IMR-90 (cell line): ENCODE measurements at places on chromosomes 5 and 9. TPM values are rescaled to one million over a fixed set of nuclear protein-coding genes. Genes with fewer than 3 reads are reported as not detected.

Gene NEUROG1
- total RNA-seq: not detected in 2 replicates

Gene CAMK4
- total RNA-seq: 4.8 and 6.7 TPM in 2 replicates

Gene PCDHGA11
- total RNA-seq: 5.4 and 5.8 TPM in 2 replicates

Gene VCAN
- total RNA-seq: 158 and 159 TPM in 2 replicates

Gene PCDHGB5
- 17.2 and 17.5 TPM in 2 replicates for total RNA-seq

Gene STPG3
- not detected in 2 replicates for total RNA-seq

Gene FASTKD3
- 12.7 and 19.7 TPM in 2 replicates for total RNA-seq

Gene INSL6
- not detected in 2 replicates for total RNA-seq

DNA sequence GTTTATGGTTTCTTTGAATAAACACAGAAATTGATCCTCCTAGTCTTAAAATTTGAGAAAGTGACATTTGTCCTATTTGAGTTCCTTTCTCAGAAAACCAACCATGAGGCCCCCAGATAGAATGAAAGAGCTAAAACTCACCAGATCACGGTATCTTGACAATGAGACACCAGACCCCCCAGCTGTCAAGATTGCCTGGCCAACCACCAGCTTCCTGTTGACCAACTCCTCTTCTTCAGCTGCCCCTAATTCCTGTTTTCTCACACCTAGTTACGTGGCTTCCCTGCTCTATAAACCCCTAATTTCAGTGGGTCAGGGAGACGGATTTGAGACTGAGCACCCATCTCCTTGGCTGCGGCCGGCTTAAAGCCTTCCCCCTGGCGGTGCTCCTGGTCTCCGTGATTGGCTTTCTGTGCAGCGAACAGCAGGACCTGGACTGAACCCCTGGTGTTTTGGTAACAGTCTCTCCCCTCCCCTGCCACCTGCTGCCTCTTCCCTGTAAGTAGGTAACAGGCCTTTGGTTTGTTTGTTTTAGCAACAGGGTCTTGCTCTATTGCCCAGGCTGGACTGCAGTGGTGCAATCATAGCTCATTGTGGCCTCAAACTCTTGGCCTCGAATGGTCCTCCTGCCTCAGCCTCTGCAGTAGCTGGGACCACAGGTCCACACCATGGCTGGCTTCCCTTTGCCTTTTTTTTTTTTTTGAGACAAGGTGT is 4.8 kb upstream of the ENTPD2 start:
- no peak for DNase-seq

GRCh38 chr5:56406838-56407237 is 173.7 kb upstream of the ANKRD55 start:
- peak; percentile 43 for DNase-seq

DNA sequence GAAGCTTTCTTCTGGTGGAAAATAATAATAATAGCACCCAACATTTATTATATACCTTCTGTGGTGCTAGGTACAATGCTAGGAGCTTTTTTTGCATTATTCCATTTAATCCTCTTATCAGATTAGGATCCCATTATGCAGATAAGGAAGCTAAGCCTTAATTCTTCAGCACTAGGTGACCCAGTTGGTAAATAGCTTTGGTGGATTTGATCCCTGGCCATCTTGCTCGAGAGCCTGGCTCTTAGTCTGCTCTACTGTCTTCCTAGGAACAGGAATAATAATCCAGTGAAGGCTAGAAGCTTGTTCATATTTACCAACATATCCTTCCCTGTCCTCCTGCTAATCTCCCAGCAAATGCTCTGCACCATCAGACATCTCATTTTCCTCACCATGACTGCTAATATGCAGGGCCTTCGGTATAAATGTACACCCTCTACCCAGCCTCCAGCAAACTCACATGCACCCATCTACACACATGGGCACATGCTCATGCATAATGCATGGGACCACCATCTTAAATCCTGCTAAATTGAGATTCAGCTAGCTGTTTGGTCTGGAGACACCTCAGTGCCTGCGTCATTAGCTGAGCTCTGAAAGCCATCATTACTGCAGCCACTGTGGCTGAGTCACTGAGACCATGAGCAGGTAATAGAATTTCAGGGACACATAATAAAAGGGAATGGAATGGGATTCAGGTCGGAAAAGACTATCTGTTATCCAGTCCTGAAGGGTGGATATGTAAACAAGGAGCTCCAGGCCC is 87.5 kb downstream of the TRIM32 start:
- DNase-seq: no peak

- peak; percentile 87 for DNase-seq
These were observed 2.7 kb downstream of the NXNL2 start for GRCh38 chr9:88537761-88538091.

- DNase-seq: peak; percentile 65
These were observed 41.0 kb downstream of the B4GALT1 start for GRCh38 chr9:33125871-33126823.

DNA sequence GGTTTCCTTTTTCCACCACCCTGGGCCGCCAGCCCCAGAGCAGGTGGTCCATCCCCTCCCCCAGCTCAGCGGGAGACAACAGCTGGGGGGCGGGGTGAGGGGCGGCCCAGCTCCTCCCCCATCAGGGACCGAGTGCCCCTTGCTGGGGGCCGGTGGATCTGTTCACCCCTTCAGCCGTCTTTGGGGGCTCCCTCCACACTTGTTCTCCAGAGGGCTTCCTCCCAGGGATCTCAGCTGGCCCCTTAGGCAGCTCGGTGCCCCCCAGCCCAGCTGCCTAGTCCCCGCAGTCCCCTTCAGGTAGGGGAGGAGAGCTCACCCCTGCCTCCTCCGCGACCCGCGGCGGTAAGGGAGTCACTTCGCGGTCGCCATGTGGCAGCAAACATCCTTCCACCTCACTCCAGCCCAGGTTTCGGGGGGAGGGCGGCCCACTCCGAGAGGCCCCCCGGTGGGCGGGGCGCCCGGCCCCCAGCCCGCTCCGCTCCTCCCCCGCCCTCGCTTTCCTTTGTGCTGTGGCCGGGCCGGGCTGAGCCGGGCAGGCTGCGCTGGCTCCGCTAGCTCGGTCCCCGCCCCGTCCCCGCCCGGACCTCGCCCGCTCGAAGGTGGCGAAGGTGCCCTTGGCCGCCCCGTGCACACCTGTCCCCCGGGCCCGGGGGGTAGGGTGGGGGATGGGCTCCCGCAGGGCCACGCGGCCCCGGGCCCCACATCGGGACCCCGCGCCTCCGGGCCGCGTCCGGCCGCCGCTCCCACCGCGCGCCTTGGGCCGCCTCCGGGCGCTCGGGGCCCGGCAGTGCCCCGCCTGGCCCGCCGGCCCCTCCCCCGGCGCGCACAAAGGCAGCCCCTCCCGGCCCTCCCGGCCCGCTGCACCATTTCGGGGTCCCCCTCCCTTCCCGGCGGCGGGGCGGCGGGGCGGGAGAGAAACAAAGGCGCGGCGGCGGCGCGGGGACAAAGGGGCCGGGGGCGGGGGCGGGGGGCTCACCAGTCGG is 683 bp downstream of the DBN1 start:
- no peak for DNase-seq

DNA sequence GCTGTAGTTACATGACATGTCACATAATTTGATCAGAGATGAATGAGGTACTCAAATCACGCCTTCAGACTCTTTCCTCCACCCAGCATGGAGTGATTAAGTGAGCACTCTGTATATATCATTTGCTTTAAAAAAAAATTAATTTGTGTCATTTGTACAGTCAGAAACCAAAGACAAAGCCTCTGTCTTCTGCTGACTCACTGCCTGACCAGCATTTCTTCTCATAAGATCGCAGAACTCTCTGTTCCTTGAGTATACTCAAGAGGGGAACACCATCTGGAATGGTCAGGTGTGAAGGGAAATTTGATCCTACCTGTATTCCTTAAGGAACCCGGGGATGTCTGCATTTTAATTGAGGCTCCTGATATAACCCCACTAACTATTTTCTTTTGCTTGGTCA is 254.4 kb downstream of the FAM114A2 start:
- DNase-seq: no peak

DNA sequence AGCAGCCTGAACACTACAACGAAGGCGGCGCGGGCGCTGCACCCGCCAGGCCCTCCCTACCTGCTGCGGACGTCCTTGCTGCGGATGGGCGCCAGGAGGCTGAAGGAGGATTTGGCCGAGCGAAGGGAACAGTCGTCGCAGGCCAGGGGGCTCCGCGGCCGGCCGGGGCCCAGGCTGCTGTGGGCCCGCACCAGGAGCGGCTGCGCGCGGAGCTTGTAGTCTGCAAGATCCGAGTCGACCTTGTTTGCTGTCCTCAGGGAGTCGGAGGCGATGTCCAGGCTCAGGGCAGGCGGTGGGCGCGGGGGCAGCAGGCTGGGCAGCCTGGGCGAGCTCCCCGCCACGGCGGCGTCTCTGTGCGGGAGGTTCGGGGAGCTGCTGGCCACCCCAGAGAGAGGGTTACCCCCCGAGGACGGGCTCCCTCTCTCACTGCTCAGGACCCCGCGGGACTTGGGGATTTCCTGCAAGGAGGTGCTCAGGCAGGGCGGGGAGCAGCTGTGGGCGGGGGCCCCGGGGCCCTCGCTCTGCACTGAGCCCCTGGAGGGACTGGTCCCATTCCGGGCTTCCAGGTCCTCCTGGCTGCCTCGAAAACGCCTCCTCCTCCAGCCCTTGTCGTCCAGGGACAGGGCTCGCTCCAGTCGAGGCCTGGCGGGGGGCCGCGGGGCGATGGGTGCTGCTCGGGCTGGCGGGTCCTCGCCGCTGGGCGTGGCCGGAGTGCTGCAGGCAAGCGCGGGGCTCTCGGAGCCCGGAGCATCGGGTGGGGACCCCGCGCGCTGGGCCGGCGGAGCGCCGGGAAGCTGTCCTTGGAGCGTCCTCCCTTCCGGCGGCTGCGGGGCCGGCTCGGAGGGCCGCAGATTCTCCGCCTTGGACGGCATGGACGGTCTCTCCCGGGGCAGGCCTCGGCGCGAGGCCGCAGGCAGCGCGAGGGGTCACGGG is 831 bp downstream of the INPP5E start:
- DNase-seq: peak; percentile 11

GRCh38 chr9:126671381-126671831 is 57.7 kb downstream of the LMX1B start:
- no peak for DNase-seq

GRCh38 chr9:124122813-124123462 is 111.4 kb downstream of the LHX2 start:
- DNase-seq: peak; percentile 43

GRCh38 chr5:80206282-80206681 is 49.6 kb downstream of the SERINC5 start:
- peak; percentile 86 for DNase-seq

DNA sequence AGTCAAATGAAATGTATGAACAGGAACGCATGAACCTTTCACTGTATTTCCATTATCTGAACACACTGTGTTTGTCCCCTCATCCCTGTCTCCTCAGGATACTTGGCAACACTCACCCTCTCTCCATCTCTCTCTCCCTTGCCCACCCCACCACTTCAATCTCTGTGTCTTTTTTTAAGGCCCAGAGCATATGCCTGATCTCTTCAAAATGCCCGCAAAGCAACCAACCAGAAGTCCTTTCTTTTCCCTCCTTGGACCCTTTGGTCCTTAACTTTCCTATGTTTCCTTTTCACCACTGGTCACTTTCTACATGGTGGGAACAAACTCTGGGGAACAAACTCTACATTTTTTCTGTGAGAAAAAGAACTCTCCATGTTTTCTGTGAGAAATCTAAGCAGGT is 3.2 kb upstream of the IRF1 start:
- DNase-seq: no peak

GRCh38 chr9:37693260-37693659 is 42.5 kb downstream of the FRMPD1 start:
- peak; percentile 20 for DNase-seq

DNA sequence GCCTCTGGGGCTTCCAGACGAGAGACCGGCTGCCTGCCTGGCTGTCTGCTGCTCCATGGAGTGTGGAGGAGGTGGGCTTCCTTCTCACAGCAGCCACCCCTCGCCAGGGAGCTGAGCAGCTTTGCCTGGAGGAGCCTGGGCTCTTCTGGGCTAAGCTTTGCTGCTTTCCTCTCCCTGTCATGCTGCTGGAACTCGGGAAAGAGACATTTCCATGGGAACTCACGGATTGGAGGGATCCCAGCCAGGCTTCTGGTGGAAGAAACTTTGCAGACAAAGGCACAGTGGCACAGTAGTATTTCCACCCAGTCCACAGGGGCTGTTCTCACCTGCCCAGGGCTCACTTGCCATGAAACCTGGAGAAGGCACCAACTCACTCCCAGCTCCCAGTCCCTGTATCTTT is 5.6 kb upstream of the NTNG2 start:
- no peak for DNase-seq

GRCh38 chr5:90136952-90137528 is 272.5 kb downstream of the CETN3 start:
- no peak for DNase-seq

DNA sequence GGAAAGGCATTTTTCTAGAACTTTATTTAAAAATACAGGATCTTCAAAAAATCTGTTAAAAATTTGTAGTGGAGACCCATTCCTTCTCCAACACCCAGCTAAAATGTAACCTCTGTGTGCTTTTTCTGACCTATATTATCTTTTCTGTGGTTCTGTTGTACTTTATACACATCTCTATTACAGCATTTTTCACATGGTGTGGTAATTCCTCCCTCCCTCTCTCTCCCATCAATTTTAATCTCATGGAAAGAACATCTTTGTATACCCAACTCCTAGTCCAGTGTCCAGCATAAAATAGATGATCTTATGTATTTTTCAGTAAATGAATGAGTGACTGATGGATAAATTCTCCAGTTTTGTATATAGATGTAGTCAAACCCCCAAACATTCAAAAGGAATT is 183.4 kb upstream of the KLF9 start:
- DNase-seq: no peak

DNA sequence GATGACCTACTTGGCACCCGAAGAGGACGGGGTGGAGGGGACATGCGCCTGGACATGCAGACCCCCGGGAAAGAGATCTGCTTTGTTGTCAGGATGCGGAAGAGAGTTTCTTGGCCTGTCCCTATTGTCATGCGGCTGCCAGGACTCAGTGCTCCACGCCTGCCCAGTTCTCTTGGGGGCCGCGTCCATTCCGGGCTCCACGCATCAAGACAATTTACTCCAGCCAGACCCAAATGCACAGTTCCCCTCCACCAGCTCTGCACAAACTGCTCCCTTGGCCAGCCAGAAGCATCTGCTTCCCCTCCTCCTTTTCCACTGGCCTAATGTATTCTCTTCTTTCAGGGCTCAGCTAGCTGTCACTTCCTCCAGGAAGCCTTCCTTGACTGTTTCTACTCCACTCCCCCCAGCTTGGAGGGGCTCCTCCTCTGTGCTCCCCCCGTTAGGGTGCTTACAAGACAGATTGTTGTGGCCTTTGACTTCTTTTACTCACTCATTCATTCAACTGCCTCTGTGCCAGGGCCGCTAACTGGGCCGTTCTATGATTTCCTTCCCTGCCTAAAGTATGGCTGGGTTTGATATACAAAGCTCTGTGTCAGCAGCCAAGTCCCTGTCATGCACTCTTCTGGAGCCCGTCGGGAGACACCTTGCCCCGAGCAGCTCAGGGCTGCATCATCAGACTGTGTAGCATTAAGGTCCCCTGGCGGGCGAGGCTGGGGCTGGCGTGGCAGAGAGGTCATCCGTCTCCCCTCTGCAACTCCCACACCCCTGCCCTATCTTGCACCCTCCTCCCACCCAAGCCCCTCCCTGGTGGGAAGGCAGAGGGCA is 6.6 kb downstream of the FIBCD1 start:
- DNase-seq: peak; percentile 75

DNA sequence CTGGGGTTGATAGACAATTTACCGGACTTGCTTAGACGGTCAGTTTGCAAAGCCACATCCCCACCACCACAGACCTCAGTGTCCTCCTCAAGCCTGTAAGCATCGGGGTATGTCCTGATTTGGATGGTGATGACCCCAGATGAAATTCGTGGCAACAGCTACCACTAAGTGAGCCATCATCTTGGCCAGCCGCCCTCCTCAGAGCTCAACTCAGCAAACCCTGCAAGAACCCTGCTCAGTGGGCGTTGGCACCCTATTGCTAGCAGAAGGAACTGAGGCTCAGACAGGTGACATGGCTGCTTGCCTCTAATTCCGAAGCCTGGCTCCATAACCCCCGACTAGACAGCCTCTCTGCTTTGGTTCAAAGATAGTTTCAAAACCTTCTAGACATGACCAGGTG is 41.4 kb upstream of the BARHL1 start:
- DNase-seq: no peak
